ENCODE measurements at places on chromosomes 3 and 15.

DNA sequence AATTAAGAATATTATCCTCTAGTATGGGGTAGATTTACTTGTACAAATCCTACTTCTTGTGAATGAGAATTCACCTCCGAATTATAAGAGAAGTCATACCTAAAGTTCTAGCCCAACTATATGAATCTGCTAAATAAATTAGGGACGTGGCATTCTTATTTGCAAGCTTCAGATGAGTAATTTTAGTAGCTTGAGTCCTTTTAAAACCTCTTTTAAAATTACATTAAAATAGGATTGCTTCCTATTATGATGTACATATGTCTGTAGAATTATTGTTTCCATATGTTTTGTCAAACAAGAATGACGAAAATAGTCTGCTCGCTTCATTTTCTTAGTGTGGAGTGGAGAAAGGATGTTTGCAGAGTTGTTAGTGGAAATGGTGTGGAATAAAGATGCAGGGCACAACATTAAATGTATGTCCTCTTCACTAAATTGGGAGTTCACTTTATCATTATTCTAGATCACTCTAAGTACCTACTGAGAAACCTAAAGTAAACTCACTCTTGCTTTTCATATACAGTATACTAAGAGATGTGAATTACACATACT lies 59.4 kb downstream of the CMSS1 start:
- DNase-seq: no peak

GRCh38 chr15:33197636-33198035 lies 3.1 kb upstream of the FMN1 start:
- no peak for DNase-seq

DNA sequence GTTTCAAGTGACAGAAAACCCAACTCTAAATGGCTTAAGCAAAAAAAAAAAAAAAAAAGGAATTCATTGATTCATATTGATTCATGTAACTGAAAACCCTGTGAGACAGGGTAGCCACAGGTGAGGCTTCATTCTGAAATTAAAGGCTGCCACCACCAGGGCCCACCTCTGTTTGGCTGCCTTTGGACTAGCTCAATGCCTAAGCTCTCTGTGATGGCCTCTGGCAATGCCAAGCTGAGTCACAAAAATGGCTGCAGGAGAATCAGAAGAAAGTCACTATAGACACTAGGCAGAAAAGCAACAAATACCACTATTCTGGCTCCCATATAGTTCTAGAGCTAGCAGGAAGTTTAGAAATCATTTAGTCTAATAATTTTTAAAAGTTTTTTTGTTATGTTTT lies 38.2 kb upstream of the GYG1 start:
- no peak for DNase-seq

DNA sequence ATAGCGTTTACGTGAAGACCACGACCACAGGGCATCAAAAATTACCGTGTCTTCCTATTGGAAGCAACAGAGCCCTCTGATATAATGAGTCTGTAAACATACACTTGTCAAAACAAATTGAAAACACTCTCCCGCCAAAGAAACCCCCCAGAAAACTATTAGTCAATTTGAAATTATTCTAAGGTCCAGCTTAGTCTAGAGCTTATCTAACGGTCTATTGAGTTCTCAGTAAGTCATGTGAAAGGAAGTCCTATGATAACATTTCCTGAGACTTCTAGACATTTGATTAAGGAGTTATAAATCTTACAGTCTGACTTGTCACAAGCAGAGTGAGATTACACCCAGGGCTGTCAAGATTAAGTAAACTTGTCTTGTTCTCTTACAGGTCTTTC lies 356.3 kb downstream of the FOXP1 start:
- DNase-seq: no peak

DNA sequence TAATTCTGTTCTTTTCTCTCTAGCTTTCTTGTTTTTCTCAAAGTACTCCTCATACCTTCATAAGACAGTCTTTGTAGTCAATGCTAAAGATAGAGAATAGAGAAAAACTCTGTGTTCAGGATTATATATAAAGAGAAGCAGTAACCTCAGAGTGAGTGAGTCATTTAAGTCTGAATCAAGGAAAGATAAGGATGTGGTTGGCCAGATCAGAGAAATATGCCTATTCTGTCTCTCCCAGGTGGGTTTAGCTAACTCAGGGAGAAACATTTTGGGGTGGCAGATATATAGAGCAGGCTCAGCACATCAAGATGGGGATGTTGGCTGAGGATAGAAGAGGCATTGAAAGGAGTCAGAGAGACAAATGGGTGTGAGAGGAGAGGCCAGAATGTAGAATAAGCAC lies 31.4 kb downstream of the GTF2E1 start:
- no peak for DNase-seq
